ENCODE measurements at places on chromosomes 7 and 10.

DNA sequence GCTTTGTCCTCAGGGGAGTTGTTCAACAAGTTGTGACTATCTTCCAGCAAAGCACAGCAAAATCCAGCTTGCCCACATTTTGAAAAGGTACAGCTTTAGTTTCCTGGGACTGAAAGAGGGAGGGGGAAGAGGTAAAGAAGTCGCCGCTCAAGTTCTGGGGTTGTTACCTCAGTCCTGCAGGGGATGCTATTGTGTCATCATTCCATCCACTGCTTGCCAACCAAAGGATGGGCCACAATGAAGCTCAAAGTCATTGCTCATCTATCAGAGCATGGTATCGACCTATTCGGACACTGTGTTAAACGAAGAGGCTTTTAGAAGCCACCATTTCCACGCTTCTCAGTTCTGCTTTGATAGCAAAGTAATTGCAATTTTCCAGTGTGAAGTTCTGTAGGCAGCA, 34.3 kb downstream of the NPY start:
- no peak for DNase-seq

DNA sequence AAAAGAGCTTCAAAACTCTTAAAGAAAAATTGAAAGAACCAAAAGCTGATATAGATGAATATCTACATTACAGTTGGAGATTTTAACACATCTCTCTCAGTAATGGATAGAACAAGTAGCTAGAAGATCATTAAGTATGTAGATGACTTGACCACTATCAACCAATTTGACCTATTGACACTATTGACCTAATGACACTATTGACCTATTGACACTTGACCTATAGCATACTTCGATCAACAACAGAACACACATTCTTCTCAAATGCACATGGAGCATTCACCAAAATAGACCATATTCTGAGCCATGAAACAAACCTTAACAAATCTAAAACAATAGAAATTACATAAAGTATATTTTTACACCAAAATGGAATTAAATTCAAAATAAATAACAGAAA, 22.3 kb downstream of the GIMAP5 start:
- no peak for DNase-seq

GRCh38 chr7:47721670-47722069, 139.8 kb upstream of the TNS3 start:
- DNase-seq: no peak

GRCh38 chr10:132366006-132366405, 31.0 kb upstream of the PWWP2B start:
- DNase-seq: no peak

Measured in lung (tissue), 17 donors.